ENCODE measurements at places on chromosomes 12 and 14.

GRCh38 chr12:45697371-45697770, 32.1 kb upstream of the ARID2 start:
- DNase-seq: no peak

DNA sequence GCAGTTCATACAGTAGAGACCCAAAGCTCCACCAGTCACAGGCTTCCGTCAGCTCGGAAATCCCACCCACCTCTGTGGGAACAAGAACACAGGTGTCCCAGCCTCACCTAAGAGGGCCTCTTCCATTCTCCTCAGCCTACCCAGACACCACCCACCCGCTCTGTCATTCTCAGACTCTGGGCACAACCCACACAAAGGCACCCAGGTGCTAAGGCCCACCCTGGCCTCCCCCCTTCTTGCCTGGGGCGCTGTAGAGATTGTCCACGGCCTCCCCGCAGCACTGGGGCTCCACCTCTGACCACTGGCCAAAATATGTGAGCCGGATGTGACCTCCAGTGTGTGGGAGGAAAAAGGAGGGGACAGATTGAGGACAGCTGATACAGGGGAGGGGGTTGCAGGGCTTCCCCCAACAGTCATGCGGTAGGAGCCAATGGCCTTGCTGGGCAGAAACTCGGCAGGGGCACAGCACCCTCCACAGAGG, 14.2 kb downstream of the RPS6KL1 start:
- DNase-seq: no peak

DNA sequence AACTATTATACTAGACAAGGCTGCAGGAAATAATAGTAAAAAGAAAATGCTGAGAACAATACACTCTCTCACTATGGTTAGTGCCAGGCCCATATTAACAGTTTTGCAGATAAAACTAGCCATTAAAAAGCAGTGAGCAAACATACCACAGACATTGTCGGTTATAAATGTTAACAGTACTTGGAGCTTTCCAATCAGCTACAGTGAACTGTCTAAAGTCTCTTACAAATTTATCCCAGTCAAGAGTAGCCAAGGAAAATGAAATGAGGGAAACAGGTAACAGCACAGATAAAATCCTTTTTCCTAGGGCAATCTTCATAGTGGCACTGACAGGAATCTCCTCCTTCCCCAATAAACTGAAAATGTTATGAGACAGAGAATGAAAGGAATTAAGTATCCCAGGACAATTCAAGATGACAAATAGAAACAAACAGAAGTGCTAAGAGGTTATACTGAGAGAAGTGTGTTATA, 30.8 kb downstream of the PAWR start:
- DNase-seq: no peak

GRCh38 chr14:22540293-22540692, 48.7 kb downstream of the DAD1 start:
- no peak for DNase-seq

DNA sequence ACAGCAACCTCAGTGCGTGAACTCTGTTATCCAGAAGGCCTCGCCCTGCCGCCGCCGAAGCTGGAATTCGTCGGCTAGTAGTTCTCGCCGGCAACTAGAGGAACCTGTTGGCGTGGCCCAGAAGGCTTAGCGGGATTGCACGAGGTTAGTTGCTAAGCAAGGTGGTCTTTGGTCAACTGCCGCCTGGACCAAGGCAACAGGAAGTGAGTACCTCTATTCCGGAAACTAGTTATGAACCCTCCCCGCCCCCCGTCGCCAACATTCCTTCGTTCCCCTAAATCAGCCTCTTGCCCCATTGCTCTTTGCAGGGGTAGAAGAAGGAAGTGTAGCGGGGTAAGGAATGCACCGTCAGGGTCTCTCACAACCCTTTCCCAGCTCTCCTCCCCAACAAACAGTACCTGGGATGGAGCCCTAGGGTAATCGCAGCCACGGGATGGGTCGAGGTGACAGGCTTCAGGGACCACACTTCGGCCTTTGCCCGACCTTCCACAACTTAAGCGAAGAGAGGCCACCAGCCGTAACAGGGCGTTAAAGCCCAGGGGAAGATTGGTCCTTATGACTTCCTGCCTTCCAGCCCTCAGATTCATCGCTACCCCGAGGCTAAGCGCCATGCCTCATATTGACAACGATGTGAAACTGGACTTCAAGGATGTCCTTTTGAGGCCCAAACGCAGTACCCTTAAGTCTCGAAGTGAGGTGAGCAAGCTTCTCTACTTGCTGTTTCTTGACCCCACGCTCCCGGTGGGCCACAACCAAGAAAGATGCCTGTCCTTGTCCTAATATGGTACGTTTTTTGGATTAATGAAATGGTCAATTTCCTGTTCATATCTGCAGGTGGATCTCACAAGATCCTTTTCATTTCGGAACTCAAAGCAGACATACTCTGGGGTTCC, at the start of gene GMPR2:
Gene GMPR2, plus strand, starts transcription at position 285 of the 893 bp plus-strand sequence. Its CDS starts 325 bp downstream, at position 610.
- peak; percentile 46 for DNase-seq

- DNase-seq: no peak
Observed at GRCh38 chr12:172732-173161, 41.2 kb downstream of the SLC6A12 start.

- DNase-seq: no peak
Observed at GRCh38 chr12:24748326-24748725, 200.6 kb downstream of the BCAT1 start.

DNA sequence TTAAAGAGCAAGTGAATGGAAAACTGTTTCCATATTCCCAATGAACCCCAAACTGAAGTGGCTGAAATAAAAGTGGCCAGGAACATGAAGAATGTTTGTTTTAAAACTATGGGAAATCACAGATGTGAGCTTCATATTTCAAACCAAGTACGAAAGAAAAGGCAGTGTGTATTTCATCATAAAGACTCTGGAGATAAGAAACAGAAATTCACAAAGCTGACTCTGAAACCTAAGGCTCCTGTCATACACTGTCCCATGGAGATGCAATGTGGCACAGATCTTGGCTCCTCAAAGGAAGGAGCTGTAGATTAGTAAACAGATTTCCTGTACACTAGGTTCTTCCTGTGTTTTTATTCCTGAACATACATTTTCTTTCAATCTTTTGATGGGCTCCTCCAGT, 304.4 kb downstream of the MED13L start:
- DNase-seq: no peak

DNA sequence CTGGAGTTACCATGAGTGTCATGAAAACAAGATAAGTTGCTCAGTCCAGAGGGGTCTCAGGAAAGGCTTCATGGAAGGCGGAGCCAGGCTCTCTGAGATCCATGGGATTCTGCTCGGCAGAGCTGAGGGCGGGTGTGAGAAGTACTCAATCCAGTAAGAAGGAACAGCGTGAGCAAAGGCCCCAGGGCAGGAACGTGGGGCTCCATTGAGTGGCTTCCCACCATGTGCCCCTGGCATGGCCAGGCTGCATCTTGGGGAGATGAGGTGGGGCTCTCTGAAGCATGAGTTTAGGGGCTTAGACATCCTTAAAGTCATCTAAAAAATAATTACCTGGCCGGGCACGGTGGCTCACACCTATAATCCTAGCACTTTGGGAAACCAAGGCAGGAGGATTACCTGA, 58.0 kb downstream of the ARL6IP4 start:
- no peak for DNase-seq

DNA sequence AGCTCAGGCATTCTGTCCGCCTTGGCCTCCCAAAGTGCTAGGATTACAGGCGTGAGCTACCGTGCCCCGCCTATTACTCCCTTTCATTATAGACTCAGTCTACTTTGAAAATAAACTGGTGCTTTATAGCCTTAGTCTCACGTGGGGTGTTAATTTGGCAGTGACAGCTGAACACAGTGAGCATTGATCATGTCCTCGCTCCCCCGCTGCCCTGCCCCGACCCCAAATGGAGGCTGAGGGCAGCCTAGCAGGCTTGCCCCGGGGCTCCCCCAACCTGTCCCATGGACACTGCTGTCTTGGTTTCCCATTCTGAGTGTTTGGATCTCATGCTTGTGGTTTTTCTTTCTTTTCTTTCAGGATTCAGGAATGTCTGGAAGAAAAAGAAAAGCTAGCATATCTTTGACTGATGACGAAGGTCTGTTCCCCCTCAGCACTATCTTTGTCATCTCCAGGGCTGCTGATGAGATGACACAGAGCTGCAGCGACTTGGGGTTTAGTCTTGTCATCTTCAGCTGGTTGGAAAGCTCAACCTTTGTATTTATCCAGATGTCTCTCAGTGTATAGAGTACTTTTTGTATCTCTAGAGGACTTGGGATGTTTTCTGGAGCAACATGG, 42.2 kb downstream of the EP400 start:
- no peak for DNase-seq

GRCh38 chr12:19177754-19178153, 48.2 kb downstream of the PLEKHA5 start:
- no peak for DNase-seq

- DNase-seq: no peak
Observed at GRCh38 chr14:60502541-60502940, 6.4 kb upstream of the SIX6 start.
